ENCODE measurements at places on chromosomes 2 and 18. TPM values are rescaled to one million over a fixed set of nuclear protein-coding genes. Genes with fewer than 3 reads are reported as not detected.

The CYS1 gene
- 3.7 TPM for total RNA-seq

The CD8B2 gene
- total RNA-seq, result not detected

The SOS1 gene
- 33.3 TPM for total RNA-seq

The NT5C1B gene
- not detected for total RNA-seq

The CTLA4 gene
- not detected for total RNA-seq

The ACTG2 gene
- total RNA-seq, result 540 TPM

The ATP6V1B1 gene
- not detected for total RNA-seq

The STAT4 gene
- total RNA-seq, result 1.6 TPM

The DSG1 gene
- 0.05 TPM for total RNA-seq

The FBXO48 gene
- total RNA-seq, result 0.54 TPM

The NR4A2 gene
- 1.3 TPM for total RNA-seq

The ARHGAP25 gene
- total RNA-seq, result 0.30 TPM

The RUFY4 gene
- not detected for total RNA-seq

The METTL8 gene
- 40.4 TPM for total RNA-seq

The SANBR gene
- 13.7 TPM for total RNA-seq

GRCh38 chr2:2083113-2083758, 247.8 kb downstream of the MYT1L start:
- no peak for DNase-seq

DNA sequence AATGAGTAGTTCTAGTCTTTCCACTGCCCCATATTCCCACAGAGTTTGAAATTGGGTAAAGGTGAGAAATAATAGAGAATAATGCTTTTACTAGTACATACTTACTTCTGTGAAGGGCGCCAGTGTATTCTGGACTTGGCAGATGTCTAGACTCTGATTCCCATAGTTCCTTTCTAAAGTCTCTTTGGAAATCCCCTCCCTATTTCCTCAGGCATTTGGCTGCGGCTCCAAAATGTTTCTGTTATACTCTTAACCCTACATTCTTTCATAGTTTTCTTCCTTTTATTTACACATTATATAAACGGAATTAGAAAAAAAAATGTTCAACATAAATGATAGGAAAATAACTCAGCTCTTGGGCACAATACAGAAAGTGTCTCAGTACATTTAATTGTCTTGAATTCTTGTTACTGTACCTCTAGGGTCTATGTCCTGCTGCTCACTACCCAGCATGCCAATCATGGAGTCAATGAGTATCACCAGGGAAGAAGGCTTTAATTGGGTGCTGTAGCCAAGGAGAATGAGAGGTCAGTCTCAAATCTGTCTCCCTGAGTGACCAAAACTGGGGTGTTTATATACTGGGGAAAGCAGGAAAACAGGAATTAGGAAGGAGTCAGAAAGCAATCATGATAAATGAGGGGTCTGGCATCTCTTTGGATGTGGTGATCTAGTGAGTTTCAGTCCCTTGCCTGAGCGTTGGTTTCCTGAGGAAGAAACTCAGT, 147.8 kb upstream of the MMADHC start:
- peak; percentile 43 for DNase-seq

GRCh38 chr2:188675391-188676009, 298.7 kb upstream of the COL3A1 start:
- DNase-seq, result peak; percentile 78

- DNase-seq, result no peak
Measured at GRCh38 chr2:3956406-3956805, 253.0 kb downstream of the DCDC2C start.

DNA sequence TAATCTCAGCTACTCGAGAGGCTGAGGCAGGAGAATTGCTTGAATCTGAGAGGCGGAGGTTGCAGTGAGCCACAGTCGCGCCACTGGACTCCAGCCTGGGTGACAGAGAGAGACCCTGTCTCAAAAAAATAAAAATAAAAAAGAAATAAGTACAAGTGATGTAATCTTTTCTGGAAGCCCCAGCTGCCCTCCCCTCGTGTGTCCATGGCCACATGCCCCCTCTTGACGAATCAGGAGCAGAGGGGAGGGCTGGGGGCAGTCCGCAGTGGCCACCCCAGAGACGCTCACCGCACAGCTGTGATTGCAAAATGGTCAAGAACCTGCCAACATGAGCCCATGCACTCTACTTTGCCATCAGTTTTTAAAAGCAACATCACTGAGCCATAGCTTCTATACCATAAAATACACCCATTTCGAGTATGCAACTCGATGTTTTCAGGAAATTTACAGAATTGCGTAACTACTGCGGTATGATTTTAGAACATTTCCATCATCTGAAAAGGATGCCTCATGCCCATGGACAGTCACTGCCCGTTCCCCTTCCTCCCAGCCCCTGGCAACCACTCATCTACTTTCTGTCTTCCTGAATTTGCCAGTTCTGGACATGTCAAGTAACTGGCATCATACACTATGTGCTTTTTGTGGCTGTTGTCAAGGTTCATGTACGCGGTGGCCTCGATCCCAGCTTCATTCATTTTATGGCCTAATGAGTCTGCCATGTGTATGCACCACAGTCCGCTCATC, 88.1 kb downstream of the NDUFA10 start:
- DNase-seq, result no peak

GRCh38 chr18:63175264-63175663, 144.3 kb downstream of the BCL2 start:
- no peak for DNase-seq

DNA sequence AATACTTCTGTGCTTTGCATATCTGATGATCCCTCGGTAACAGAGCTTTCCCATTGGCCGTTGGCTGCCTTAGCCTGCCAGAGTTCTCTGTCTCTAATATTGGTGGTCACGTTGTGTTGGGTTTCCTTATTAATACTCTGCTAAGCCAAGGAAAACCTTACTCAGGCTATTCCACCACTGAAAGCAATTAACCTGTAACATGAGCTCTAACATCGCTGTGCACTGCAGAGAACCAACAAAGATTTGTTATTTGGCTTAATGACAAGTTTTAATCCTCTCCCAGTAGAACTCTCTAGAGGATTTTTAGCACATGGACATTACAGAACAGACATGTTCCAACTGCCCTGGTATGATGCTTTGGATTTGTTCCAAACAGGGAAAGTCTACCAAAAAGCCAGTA, 825.9 kb upstream of the POU3F3 start:
- DNase-seq, result no peak

DNA sequence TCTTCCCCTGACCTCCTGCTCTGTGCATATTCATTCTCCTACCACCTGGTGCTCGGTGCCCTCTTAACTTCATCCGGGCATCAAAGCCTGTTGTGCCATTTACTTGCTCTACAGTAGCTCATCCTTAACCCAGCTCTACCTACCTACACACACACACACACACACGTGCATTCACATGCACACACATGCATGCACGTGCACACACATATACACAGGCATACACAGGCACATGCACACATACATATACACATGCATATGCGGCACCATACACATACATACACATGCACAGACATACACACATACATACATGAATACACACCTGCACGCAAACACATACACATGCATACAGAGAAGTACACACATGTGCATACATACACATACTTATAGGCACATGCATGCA, 14.5 kb downstream of the MAL start:
- no peak for DNase-seq

All from astrocyte (in vitro differentiated cells and primary cell).